ENCODE measurements at places on chromosomes 3 and 15.

GRCh38 chr3:170724599-170725280 is 138.9 kb upstream of the SLC7A14 start:
- DNase-seq, result no peak

DNA sequence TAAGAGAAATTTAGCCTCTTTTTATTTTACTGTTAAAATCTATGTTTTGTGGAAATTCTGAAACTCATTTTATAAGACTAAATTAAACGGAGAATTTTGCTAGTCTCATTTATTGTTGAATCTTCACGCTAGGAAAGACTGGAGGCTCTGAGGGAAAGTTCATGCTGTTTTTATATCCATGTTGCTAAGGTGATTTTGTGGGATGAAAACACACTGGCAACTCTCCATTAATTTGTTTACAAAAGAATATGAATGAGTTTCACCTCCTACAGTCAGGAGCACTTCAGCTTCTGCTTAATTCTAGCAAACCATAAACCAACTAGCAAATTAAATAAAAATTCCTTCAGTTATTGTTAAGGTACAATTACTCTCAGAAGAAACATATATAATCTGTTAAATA is 195.4 kb downstream of the RAP2B start:
- no peak for DNase-seq

GRCh38 chr3:63979093-63979885 is 44.0 kb downstream of the PSMD6 start:
- peak; percentile 30 for DNase-seq

DNA sequence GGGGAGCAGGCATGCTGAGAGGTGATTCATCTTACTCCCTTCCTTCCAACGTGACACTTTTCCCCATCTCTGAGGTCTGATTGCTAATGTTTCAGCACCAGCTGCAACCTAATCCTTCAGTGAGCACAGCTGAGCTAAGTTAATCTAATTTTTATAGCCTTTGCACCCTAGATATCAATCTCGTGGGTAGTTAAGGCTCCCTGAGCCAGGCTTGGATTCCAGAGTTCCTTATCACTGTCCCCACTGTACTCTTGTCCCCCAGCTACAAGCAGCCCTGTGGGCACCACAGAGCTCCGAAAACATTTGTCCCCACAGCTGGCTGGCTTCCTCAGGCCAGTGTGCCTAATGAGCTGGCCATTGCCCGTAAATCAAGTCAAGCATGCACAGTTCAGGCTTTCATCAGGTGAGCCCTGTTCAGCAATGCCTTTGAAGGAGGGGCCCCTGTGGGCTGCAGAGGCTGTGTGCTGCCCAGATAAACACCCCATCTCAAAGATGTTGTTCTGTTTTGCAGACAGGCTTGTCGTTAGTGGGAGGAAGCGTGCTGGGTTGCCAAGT is 376.9 kb upstream of the RASGRP1 start:
- no peak for DNase-seq

GRCh38 chr15:100875495-100875894 is 4.1 kb upstream of the ALDH1A3 start:
- DNase-seq, result no peak

GRCh38 chr3:64588380-64588779 is 99.4 kb downstream of the ADAMTS9 start:
- no peak for DNase-seq
